ENCODE measurements at places on chromosomes 3 and 15. TPM values are rescaled to one million over a fixed set of nuclear protein-coding genes. Genes with fewer than 3 reads are reported as not detected.
A peak's percentile ranks its signal among the peaks of the same experiment; 100 is the strongest.

RASL12 gene
- not detected for total RNA-seq

TLR9 gene
- not detected for total RNA-seq

PFN2 gene
- 137 TPM for total RNA-seq

DNA sequence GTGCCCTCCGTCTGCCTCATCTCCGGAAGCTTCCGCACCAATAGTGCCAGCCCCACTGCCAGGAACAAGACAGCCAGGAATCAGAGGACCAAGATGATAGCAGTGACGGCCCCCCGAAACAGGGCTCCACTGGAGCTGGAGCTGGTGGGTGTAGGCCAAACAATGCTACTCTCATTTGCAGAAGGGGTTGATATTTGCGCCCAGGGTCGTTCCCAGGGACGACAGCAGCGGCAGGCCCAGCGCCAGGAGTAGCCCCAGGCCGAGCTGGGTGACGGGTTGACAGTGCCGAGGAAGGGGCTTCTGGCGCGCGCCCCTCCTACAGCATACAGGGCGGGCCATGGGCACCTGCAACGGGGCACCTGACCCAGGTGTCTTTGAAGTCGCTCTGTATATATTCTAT is 301.4 kb downstream of the CNTN6 start:
- DNase-seq: no peak

DNA sequence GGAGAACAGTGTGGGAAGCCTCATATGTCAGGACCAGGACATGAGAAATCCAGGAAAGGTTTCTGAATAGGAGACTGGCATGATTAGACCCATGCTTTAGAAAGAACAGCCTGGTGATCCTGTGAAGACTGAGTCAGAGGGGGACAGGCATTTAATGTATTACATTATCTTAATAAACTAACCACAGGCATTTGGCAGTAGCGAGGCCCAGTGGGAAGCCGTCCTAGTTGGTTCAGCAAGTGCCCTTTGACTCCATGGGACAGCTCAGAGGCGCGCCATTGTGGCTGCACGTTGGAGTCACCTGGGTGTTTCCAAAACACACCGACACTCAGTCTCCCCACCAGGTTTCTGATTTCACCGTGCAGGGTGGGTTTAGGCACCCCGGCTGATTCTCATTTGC is 90.5 kb upstream of the DGKG start:
- DNase-seq: peak; percentile 65

GRCh38 chr15:66927201-66928077 is 138.0 kb upstream of the SMAD3 start:
- no peak for DNase-seq

DNA sequence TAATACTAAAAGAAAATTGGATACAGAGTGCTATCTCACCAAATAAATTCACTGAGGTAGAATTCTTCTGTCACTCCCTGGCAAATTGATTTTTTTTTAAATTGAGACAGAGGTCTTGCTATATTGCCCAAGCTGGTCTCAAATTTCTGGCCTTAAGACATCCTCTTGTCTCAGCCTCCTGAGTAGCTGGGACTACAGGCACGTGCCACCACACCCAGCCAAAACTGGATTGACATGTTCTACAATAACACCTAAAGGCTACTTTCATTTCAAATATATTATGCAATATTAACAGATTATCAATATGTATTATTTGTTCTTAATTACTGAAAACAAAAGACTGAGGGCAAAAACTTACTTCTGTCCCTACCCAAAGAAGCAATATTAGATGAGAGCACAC is 36.7 kb downstream of the TFDP2 start:
- no peak for DNase-seq

DNA sequence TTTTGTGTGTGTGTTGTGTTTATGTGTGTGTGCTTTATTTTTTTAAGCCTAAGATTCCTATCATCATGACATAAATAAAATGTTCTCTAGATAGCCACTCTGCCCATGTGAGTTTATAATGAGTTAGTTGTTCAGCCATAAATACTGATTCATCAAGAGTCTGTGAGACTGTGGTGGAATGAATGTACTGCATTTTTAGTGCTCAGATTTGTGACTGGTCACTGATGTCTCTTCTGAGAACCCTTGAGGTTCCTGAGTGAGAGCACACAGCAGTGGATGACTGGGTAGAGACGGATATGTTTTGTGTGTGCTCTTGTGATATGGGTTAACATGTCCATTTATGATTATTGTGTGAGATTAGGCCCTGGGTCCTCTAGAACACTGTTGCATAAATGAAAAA is 51.2 kb downstream of the SETD5 start:
- DNase-seq: no peak

DNA sequence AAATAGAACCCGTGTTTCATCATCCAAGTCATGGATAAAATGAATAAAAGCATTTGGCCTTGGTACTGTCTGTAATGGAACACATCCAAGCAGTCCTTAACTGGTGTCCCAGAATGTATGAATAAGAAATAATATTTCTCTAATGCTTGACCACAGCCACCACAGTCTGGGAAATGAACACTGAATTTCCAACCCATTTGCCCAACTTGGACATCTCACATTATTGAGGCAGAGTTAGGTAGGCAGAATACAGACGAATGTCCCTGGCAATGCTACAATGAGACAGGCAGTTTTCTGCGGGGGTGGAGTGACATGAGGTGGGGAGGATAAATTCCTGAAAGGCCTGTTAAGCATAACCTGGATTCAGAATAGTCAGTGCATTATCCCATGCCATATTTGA is 245.7 kb downstream of the ZIC1 start:
- DNase-seq: no peak

GRCh38 chr3:72811571-72811970 is 36.7 kb downstream of the SHQ1 start:
- DNase-seq: no peak

- no peak for DNase-seq
Observed at GRCh38 chr15:78311292-78311691, 11.9 kb upstream of the SKIC8 start.
